Activated naive CD4-positive, alpha-beta T cell (primary cell): ENCODE measurements at places on chromosomes 1 and 21.

DNA sequence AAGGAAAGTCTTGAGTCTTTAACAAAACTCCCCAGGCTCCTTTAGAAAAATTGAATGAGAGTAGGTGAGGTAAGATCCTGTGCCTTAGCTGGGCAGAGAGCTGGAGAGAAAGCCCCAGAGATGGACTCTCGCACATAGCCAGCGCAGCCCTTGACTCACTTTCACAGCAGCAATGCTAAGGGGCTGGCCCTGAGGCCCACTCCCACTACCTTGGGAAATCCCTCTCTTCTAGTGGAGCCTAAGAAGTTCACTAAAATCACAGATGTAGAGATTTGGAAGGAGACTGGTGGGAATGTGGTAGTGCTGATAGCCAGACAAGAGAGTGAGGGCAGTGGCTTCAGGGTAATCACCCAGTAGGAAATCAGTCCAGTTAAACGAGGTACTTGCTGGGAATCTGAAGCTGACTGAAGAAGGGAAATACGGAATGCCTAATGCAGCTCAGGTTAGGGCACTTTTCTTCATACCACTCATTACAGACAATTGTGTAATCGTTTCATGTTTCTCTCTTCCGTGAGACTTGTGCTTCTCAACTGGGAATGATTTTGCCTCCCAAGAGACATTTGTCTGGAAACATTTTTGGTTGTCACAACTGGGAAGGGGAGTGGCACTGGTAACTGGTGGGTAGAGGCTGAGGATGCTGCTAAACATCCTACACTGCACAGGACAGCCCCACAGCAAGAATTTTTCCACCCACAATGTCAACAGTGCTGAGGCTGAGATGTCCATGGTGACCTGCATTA lies 42.4 kb upstream of the LRRC8C start:
- no peak for DNase-seq

- peak; percentile 36 for DNase-seq
These were observed 34.1 kb upstream of the BTG2 start for GRCh38 chr1:203271018-203271743.

GRCh38 chr1:15882665-15883064 lies 35.2 kb downstream of the SPEN start:
- DNase-seq, result no peak

- no peak for DNase-seq
These were observed 79.0 kb downstream of the NPHP4 start for GRCh38 chr1:5913078-5913845.
